ENCODE measurements at places on chromosomes 12 and 14. TPM values are rescaled to one million over a fixed set of nuclear protein-coding genes. Genes with fewer than 3 reads are reported as not detected.

DNA sequence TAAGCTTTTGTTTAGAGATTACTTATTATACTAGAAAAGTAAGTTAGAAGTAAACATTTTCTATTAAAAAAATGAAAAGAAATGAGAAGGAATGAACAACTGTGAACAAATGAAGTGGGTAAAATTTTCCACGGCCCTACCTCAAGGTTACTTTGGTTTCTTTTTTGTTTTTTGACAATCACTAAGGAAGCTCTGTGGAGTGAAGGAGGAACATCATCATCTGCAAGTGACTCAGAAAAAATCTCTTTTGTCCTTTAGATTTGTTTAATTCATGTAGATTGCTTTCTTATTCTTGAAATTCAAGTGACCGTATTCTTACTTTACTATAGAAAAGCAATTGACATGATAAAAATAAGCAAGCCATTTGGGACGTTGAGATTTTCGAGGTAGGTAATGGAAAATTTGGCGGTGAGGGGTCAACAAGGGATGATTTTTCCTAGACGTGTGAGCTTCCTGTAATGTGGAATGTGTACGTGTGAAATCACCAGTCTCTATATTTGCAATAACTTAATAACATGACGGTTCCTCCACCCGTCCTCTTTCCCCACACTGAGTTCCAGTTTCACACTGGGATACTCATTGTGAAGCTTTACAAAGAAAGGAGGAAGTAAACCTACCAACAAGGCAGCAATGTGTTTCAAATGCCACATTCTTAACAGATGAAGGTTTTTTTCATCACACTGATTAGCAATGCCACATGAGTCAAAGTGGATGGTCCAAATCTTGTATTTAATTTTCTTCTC lies 62.3 kb upstream of the EGLN3 start:
- peak; percentile 13 for DNase-seq

GRCh38 chr12:3055026-3055703 lies 22.0 kb upstream of the TSPAN9 start:
- DNase-seq: no peak

The RASSF8 gene
- not detected for total RNA-seq

The ZC2HC1C gene
- 0.41 TPM for total RNA-seq

The ZDHHC22 gene
- not detected for total RNA-seq

The TESPA1 gene
- 107 TPM for total RNA-seq

The TMEM132D gene
- total RNA-seq: not detected

The EXOC3L4 gene
- total RNA-seq: not detected
